Fibroblast of upper back skin (primary cell): ENCODE measurements at places on chromosomes 11 and 22.

GRCh38 chr11:15711311-15711710, 596.6 kb downstream of the INSC start:
- DNase-seq: no peak

- DNase-seq: no peak
Observed at GRCh38 chr11:107384144-107384852, 73.3 kb downstream of the CWF19L2 start.

DNA sequence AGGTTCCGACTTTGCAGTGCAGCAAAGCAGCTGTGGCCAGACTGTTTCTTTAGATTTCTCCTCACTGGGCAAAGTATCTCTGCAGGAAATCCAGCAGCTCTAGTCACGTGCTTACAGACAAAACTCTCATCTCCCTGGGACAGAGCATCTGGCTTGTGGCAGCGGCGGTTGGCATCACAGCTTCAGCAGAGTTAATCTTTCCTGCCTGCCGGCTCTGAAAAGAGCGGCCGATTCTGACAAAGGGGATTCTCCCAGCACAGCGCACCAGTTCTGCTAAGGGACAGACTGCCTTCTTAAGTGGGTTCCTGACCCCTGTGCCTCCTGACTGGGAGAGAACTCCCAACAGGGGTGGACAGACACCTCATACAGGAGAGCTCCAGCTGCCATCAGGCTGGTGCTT, 1357.3 kb upstream of the TENM4 start:
- no peak for DNase-seq

DNA sequence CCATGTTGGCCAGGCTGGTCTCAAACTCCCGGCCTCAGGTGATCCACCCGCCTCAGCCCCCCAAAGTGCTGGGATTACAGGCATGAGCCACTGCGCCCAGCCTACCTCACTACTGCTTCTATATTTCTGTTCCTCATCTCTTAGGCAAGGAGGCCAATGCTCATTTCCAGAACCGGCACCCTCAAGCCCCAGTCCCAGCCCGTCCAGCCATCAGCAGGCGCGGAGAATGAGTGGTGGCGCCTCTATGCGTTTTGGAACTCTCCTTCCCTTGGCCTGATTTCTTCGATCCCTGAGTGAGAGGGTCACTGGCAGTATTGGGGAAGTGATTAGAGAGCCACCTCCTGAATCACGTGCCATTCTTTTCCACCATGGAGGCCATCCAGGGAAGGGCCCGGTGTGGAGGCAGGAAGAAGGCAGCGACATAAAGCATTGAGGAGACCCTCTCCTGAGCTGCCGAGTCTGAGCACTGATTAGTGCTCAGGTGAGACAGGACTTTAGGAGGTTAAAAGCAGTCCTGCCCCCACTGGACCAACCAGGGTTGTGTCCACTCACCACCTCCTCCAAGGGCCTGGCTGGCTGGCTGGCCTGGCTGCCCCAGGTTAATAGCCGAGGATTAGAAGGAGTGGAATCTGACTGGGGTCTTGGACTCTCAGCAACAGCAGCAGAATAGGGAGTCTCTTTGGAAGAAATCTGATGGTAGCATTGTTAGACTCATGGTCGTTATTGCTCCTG, 8.7 kb downstream of the GRIK4 start:
- no peak for DNase-seq

DNA sequence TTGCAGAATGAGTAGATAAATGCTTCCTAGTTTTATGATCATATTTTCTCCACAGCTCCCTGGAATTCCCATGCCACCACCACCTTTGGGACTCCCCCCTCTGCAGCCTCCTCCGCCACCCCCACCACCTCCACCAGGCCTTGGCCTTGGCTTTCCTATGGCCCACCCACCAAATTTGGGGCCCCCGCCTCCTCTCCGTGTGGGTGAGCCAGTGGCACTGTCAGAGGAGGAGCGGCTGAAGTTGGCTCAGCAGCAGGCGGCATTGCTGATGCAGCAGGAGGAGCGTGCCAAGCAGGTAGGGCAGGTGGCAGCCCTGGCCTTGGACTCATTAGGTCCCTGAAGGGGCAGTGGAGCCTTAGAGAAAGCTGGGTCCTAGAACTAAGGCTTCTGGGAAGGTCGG, 2.9 kb downstream of the SF3B2 start:
- DNase-seq: no peak

- DNase-seq: no peak
Observed at GRCh38 chr11:1370186-1371025, 19.3 kb upstream of the BRSK2 start.

DNA sequence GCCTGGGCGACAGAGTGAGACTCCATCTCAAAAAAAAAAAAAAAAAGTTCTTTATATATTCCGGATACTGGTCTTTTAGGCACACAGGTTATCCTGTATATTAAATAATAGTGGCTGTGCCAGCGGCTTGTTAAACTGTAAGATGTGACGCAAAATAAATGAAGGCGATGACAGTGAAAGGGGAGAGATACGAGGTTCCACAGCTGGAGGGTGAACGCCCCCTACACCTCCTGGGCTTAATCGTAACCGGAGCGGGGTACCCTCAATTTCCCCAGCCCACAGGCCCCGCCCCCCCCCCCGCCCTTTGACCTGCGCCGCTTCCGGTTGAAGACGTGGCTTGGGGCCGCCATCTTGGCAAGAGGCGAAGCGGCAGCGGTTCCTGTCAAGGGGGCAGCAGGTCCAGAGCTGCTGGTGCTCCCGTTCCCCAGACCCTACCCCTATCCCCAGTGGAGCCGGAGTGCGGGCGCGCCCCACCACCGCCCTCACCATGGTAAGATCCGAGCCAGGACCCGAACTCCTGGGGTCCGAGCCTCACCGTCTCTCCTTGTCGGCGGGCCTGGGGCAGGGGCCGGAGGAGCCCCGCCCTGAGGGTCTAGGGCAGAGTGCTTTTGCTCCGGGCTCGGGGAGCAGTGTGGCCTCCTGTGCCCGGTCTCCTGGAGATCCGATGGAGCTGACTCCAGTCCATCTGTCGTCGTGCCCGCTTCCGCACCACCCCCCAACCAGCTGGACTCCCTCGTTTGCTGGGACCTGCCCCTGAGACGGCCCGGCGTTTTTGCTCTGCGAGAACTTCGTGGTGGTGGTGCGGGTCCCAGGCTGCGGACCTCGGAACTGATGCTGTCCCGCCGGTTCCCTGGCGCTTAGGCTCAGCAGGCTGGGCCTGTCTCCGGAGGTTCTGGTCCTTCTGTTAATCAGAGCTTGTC, at the start of gene ARCN1:
Gene ARCN1 (plus strand): TSS at position 349 of the 920 bp plus-strand sequence. CDS start 139 bp downstream, at position 488.
- DNase-seq: peak; percentile 82

DNA sequence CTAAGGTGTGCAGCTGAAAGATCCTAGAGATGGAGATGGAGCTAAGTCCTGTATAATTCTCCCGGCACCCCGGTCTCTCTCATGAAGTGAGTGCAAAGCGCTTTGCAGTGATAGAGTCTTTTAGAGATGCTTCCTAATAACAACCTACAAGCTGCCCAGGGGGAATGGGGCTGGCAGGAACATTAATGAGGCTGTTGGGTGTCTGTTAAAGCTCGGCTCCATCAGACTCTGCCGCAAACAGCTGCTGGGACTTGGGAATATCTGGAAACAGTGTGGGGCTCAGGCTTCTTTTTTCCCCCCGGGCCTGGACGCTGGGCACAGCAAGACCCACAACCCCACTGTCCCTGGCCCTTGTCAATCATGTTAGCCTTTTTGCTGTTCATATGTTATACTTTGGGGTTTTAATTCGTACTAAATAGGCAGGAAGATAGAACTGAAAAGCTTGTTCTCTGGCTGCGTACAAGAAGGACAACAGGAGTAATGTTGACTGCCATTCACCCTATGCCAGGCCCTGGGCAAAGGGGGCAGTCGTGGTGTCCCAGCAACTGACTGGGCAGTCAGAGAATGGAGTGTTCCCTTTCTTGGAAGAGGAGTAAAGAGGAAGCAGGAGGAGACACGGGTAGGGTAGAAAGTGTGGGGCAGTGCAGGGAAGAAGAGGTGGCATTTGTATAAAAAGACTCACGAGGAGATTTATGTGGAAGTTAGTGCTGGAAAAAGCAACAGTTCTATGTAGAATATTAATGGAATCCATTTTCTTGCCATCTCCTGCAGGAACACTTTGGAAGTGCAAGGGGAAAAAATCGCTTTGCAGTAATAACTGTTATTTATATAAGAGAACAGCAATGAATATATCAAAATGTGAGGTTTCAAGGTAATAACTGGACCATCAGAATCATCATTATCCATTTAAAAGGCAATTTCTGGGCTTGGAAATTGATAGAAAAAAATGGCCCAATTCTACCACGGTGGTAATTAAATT, 232.8 kb downstream of the GRIK4 start:
- DNase-seq: no peak

DNA sequence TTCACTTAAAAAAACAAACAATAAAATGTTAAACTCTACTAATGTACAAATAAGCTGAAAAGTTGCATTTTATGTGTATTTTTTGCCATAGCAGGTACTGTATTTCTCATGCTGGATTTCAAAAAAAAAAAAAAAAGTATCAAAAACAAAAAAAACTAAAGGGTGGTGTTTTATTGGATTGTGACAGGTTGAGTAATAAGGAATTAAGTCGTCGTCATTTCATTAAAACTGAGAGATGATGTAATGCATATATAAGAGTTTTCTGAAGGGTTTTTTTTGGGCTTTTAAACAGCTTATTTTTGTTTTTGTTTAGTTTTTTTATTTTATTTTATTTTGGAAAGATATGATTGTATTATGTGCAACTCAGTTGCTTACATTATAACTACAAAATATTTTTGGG, 10.9 kb upstream of the ADSL start:
- DNase-seq: no peak

DNA sequence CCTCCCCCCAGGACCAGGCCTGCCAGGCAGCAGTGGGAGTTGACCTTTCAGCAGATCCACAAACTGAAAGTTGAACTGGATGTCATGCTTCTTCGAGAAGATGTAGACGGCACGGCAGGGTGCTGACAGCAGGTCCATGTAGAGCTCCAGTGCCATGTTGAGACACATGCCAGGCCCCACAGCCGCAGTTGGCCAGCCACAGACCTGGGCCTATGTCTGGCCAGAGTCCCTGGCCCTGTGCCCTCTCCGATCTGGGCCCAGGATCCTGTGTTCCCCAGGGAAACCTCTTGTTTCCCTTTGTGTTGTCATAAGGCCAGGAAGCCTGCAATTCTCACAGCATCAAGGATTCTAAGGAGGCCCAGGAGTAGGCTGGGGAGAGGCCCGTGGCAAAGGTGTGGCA, at the start of gene GSTT4:
Gene GSTT4 (minus strand): TSS at position 253 of the 400 bp plus-strand sequence. CDS start 97 bp downstream, at position 156.
- no peak for DNase-seq
